ENCODE measurements at places on chromosomes 11 and 22.

GRCh38 chr11:86150847-86151173 is 81.9 kb upstream of the PICALM start:
- H3K27me3 ChIP-seq = no peaks in the 10 kb centered on the region
- no peak overlapping the region for H3K27ac ChIP-seq
- no peaks in the 10 kb centered on the region for H3K36me3 ChIP-seq
- no peak overlapping the region for H3K4me3 ChIP-seq
- no peak for DNase-seq
- H3K4me1 ChIP-seq = peaks cover 16% of the 10 kb centered on the region

DNA sequence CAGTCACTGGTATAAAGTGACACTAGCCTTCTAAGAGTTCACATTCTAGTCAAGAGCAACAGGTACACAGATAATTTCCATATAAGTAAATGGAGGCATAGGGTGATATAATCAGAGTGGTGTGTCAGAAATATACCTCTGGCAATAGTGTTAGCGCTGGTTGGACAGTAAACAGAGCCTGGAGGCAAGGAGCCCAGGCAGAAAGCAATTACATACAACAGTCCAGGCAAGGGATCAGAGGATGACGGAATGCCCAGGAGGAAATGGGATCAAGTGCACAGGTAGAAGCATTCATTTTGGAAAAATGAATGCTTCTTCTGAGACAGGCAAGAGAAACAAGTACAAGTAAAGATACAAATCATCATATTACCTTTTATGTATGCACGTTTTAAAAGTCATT is 36.2 kb upstream of the MMP13 start:
- H3K27ac ChIP-seq = no peak overlapping the region
- no peak overlapping the region for H3K4me3 ChIP-seq
- H3K4me1 ChIP-seq = peaks cover 39% of the 10 kb centered on the region

GRCh38 chr22:37410174-37411055 is 16.9 kb downstream of the ELFN2 start:
- no peaks in the 10 kb centered on the region for H3K27me3 ChIP-seq
- H3K4me3 ChIP-seq = no peak overlapping the region
- no peaks in the 10 kb centered on the region for H3K36me3 ChIP-seq
- no peak overlapping the region for H3K27ac ChIP-seq
- no peak for DNase-seq
- H3K4me1 ChIP-seq = peaks cover 19% of the 10 kb centered on the region

- no peak overlapping the region for H3K4me3 ChIP-seq
- peaks cover 14% of the 10 kb centered on the region for H3K4me1 ChIP-seq
- no peak for DNase-seq
- peaks cover 56% of the 10 kb centered on the region for H3K36me3 ChIP-seq
- no peak overlapping the region for H3K27ac ChIP-seq
These were observed 7.7 kb downstream of the OSBP start for GRCh38 chr11:59607703-59608454.

DNA sequence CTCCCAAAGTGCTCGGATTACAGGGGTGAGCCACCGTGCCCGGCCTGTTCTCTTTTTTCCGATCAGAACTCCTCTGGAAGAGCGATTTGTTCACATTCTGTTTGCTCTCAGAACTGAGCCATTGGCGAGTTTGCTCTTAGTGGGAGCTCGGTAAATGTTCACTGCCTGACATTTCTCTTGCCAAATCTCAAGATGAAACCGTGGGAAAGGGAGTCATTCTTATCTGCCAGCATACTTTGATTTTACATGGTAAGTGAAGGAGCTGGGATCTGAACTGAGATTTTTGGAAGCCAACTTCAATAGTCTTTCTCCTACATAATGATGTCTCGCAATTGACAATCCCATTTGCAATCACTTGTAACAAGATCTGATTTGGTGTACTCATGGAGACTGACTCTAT is 445.8 kb upstream of the ISX start:
- H3K36me3 ChIP-seq = no peaks in the 10 kb centered on the region
- no peak overlapping the region for H3K27ac ChIP-seq
- H3K27me3 ChIP-seq = no peaks in the 10 kb centered on the region
- DNase-seq = no peak

GRCh38 chr11:33018840-33019239 is 3.2 kb downstream of the DEPDC7 start:
- peaks cover 10% of the 10 kb centered on the region for H3K4me1 ChIP-seq
- DNase-seq = no peak
- H3K36me3 ChIP-seq = no peaks in the 10 kb centered on the region
- no peak overlapping the region for H3K27ac ChIP-seq

DNA sequence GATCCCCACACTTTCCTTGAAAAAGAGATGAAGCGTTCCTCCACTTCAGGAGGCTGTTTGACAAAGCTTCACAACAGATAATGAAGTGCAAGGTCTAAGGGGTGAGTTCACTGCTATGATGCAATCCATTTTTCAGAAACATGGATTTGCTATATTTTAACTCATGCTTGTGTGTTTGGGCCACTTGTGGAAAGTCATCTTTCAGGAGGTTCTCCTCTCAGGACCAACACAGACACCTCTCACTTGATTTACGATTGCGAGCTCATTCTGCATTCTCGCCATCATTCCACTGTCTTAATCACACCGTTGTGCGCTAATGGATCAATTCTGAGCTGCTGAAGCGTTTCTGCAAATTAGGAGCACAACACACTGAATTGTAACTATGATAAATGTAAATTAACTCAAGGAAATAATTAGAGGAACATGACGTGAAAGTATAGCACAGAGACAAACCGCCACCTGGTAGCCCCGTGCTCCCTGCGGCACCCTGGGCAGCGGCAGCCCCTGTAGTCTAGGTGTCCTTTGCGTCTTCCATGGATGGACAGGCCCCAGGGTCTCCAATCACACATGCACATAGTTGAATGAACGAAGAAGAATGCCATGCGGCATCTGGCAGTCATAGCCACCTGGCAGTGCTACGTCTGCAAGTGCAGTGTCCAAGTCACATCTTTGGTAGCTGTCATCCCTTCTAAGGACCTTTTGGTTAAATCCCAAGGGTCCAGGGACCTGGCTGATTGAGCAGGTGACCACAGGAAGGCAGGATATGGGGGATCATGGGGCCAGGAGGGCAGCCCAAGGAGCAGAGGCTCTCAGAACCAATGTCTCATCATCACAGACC is 28.1 kb upstream of the RTL6 start:
- no peaks in the 10 kb centered on the region for H3K36me3 ChIP-seq
- no peak for DNase-seq
- H3K27ac ChIP-seq = no peak overlapping the region
- no peaks in the 10 kb centered on the region for H3K27me3 ChIP-seq
- H3K4me3 ChIP-seq = no peak overlapping the region

GRCh38 chr11:64772303-64773018 is 5.9 kb downstream of the SF1 start:
- DNase-seq = no peak
- no peak overlapping the region for H3K27ac ChIP-seq
- peaks cover 18% of the 10 kb centered on the region for H3K4me1 ChIP-seq
- no peak overlapping the region for H3K4me3 ChIP-seq
- H3K27me3 ChIP-seq = no peaks in the 10 kb centered on the region

DNA sequence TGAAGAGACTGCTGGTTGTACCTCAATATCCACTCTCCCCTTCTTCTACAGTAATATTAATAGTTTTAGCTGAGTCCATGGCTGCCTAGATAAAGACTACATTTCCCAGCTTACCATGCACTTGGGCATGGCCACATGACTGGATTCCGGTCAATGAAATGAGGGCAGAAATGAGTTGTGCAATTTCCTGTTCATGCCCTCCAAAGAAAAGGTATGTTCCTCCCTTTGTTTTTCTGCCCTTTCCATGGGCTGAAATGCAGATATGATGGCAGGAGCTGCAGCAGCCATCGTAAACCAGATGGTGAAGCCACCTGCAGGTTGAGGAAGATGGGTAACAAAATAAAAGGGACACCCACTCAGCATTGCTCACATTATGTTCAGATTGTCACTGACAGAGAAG is 15.3 kb upstream of the ELFN2 start:
- DNase-seq = peak; percentile 64
- no peaks in the 10 kb centered on the region for H3K36me3 ChIP-seq
- H3K27ac ChIP-seq = no peak overlapping the region
- peaks cover 8% of the 10 kb centered on the region for H3K4me1 ChIP-seq
- H3K4me3 ChIP-seq = no peak overlapping the region

DNA sequence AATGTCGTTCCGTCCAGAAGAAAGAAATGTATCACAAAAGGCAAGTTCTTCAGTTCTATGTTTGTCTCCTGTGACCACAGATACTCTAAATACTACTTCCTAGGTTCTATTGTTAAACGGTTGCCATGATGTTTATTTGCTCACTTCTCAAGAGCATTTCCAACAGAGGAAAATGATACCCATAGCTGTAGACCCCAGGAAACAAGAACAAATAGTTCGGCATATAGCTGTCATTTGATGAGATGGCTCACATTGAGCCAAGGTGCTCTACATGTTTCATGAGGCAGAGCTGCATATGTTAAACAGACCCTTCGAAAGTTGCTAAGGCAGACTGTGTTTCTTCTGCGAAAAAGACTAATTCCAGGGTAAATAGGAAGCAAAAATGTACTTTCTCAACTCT is 15.4 kb upstream of the ANGPTL5 start:
- DNase-seq = no peak
- no peaks in the 10 kb centered on the region for H3K36me3 ChIP-seq
- H3K4me3 ChIP-seq = no peak overlapping the region
- H3K27ac ChIP-seq = no peak overlapping the region
- no peaks in the 10 kb centered on the region for H3K27me3 ChIP-seq

DNA sequence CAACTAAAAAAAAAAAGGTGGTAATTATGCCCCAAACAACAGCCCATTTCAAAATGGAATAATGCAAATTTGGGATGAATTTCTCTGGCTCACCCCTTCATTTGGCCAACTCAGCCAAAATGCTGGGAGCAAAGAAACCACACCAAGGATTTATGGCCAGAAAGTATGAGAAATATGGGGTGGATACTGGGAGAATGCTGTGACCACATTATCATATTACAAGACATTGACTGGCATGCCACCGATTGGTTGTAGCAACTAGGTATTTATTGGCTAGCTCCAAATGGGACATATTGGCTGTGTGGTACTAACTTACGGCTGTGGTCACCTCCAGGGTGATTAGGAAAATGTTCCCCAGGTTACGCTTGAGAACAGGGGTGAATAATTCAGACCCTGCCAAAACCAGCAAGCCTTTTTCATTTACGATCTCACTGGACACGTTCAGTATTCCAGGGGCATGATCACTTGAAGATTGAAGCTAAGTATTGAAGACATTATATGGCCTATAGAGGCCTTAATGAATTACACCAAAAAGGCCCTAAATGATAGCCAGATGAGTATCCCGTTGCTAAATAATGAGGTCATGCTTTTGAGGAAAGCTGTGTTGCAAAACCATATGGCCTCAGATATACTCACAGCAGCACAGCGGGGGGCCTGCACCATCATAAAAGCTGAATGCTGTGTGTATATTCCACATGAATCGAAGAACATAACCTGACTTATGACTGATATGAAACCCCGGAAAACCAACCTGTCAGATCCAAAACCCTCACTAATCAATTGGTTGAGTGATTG is 3.8 kb upstream of the FDX1 start:
- H3K27me3 ChIP-seq = no peaks in the 10 kb centered on the region
- H3K27ac ChIP-seq = no peak overlapping the region
- H3K4me1 ChIP-seq = 0 out of 2 replicates have a peak, but pooled peaks cover 5% of the 10 kb centered on the region
- DNase-seq = peak; percentile 20
- H3K4me3 ChIP-seq = no peak overlapping the region

DNA sequence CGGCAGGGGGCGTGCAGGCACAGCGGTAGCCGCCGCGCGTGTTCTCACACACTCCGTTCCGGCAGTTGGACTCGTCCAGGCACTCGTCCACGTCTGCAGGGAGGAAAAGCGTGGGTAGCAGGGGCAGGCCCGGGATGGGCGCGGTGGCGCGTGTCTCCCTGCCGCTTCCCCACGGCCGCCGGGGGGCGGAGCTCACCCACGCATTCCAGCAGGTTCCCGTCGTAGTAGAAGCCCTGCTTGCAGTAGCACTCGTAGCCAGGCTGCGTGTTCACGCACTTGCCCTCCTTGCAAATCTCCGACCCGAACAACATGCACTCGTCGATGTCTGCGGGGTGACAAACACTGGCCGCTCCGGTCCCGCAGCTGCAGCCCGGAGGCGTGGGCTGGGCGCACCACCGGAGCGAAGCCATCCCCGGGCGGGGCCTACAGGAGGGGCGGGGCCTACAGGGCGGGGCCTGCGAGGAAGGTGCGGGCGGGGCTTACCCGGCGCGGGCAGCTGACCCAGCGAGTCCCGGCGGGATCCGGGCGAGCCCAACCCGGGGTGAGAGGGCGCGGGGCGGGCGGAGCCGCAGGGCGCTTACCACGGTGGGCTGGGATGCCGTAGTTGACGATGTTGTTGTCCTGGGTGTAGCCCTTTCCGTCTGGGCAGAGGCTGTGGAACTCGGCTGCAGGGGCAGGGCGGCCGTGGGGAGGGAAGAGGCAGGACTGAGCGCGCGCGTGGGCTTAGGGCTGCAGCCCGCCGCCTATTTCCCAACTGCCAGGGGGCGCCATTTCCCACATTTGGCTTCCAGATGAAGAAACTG is 15.6 kb downstream of the SCYL1 start:
- peaks cover 15% of the 10 kb centered on the region for H3K36me3 ChIP-seq
- H3K27ac ChIP-seq = peak overlapping the region; percentile 69
- DNase-seq = peak; percentile 91
- peaks cover 19% of the 10 kb centered on the region for H3K4me1 ChIP-seq
- no peaks in the 10 kb centered on the region for H3K27me3 ChIP-seq

Measured in PC-3 (cell line).